ENCODE measurements at places on chromosomes 7 and 10.

GRCh38 chr10:115558252-115558651, 465.1 kb downstream of the ATRNL1 start:
- no peak for DNase-seq

- DNase-seq: no peak
Observed at GRCh38 chr10:44921061-44921460, 9.9 kb downstream of the TMEM72 start.

DNA sequence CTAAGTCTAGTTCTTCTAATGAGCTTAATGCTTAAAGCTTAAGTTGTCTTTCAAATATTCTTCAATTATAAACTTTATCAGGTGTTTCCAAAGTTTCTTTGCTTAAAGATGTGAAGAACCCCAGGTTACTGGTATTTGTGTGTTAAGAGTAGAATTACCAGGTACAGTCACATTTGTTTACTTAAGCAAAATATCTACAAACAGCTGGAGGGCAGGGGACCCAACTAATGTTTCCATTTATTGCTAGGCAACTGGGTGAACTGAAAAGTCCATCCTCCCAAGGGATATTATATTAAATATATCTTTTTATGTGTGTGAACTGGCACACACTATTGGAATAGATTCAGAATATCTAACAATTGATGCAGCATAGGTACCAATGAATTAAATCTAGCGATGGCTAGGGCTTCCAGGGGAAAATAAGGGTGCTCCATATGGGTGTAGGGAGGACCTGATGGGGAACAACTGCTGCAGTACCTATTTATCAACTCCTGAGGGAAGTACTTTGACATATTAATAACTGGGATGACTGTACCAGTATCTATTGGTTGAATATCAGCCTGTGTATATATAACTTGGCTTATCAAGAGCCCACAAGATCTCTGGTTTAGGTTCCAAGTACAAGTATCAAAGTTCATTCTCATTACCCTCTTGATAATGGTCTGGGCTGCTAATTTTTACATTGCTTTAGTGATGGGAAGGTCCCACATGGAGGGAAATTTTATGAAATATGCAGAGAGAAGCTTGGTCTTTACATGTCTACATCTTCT, 10.3 kb upstream of the AGR3 start:
- DNase-seq: peak; percentile 37

DNA sequence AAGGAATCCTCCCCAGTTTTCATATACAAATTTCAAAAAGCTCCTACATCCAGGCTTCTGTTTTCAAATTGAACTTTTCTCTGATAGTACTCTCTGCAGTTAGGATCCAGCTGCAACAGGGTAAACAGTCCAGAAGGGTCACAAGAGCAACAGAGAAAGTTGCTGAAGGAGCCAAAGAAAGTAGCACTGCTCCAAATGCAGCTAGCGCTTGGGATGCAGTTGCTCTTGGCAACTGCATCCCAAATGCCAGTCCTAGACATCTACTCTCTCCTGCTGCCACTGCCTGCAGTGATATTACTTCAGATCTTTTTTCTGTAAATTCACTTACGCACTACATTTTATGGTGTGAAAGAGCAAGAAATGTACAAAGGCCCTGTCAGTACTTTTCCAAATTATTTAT, 14.6 kb downstream of the GPR37 start:
- DNase-seq: no peak

DNA sequence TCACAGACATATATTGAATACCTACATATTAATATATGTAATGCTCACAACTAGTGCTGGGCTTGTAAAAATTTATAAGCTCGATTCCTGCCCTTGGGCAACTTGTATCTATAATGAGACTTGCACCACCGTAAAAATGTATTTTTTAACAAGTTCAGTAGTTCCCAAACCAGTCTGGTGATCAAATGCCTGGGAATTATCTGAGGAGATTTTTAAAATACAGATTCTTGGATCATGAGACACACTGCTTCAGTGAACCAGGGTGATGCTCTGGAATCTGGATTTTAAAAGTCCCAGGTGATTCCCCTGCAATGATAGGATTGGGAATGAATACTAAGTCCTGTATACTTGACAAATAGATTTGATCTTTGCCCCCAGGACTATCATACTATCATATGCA, 4.3 kb upstream of the MICU1 start:
- no peak for DNase-seq

- peak; percentile 8 for DNase-seq
Observed at GRCh38 chr10:45373003-45373575, 927 bp upstream of the ALOX5 start.

- DNase-seq: no peak
Observed at GRCh38 chr7:136039577-136040345, 62.6 kb upstream of the MTPN start.

All from NCI-H1092 treated with DMSO at 0.1 percent for 48 hours (cell line).